Kidney (tissue), 22 donors: ENCODE measurements at places on chromosomes 1 and 21. TPM values are rescaled to one million over a fixed set of nuclear protein-coding genes. Genes with fewer than 3 reads are reported as not detected.

The DIO1 gene
- polyA plus RNA-seq: 40.6 TPM

DNA sequence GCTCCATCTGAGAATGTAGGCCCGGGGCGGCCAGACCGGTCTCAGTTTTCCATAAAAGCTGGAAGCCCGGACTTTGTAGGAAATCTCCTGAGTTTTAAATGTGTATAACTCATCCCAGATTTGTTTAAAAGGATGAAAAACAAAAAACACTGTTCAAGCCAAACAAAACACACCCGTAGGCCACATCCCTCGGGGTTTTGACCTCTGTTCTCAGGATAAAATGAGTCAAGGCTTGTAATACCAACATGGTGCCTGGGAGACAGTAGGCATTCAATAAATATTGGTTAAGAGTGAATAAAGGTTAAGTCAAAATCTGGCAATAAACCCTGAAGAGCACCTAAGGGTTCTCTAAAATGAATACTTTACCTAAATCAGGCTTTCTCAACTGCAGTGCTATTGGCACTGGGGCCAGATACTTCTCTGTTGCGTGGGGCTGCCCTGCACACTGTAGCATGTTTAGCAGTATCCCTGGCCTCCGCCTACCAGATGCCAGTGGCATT, 55.0 kb downstream of the KAZN start:
- DNase-seq: no peak

The S100A8 gene
- polyA plus RNA-seq: 17.5 TPM

The SPATA21 gene
- not detected for polyA plus RNA-seq

The IL19 gene
- polyA plus RNA-seq: 0.41 TPM

DNA sequence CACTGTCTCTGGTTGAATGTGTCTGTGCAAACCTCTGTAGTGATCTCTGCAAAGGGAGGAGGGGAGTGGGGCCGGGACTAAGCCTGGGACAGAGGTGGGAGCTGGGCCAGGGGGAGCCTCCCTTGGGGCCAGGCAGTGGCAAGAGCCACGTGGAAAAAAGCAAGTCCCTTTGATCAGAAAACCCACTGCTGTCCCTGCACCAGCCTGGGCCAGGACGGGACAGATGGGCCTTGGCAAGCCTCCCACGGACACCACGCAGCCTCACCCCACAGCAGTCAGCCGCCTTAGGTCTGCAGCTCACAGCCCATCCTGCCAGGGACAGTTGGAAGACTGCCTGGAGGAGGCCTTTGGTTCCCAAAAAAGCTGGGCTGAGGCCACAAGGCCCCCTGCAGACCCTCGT, 11.7 kb upstream of the TRAPPC10 start:
- no peak for DNase-seq

DNA sequence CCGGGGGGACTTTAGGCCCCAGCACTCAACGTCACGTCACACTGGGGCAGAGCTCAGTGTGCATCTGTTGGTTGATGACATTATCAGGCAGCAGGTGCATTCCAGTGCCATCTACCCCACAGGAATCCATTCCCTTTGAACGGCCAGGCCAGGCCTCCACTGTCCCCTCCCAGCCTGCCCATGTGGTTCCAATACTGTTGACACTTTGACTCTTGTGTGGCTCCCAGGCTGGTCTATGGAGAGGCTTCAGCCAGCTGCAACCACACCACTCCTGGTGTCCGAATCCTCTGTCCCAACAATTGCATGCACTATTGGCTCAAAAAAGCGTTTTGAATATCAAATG, 92.0 kb upstream of the SIM2 start:
- no peak for DNase-seq

GRCh38 chr1:30933874-30934252, 25.3 kb upstream of the SDC3 start:
- DNase-seq: no peak

- DNase-seq: peak; percentile 35
Measured at GRCh38 chr1:11797525-11798216, 8.1 kb downstream of the MTHFR start.

The CCT3 gene
- polyA plus RNA-seq: 181 TPM

The WASF2 gene
- 23.9 TPM for polyA plus RNA-seq

DNA sequence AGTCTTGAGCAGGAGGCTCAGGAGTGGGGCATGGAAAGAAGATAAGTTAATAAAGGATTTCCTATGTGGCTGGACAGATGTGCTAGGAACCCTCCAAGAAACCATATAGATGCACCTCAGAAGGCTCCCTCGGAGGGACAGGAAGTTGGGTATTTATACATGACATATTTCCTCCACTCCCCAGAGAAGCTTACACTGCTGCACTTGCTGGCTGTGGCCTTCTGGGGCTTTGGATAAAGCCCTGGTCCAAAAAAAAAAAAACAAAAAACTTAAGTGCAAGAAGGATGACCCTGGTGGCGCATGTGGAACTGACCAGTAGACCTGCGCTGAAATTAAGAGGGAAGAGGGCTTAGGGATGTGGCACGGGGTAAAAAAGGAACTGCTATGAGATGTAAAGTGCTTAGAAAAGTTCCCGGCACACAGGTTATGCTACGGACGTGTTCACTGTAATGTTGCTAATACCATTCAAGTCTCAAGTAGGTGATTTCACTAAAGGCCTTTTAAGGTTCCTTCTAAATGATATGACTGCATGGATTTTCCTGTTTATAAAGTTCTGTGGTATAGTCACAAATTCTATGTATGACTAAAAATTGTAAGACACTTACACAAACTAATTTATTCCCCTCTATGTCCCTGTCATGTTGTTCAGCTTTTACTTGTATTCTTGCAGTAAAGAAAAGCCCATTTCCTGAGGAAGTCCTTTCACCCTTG, 253.6 kb downstream of the HMCN1 start:
- DNase-seq: no peak

DNA sequence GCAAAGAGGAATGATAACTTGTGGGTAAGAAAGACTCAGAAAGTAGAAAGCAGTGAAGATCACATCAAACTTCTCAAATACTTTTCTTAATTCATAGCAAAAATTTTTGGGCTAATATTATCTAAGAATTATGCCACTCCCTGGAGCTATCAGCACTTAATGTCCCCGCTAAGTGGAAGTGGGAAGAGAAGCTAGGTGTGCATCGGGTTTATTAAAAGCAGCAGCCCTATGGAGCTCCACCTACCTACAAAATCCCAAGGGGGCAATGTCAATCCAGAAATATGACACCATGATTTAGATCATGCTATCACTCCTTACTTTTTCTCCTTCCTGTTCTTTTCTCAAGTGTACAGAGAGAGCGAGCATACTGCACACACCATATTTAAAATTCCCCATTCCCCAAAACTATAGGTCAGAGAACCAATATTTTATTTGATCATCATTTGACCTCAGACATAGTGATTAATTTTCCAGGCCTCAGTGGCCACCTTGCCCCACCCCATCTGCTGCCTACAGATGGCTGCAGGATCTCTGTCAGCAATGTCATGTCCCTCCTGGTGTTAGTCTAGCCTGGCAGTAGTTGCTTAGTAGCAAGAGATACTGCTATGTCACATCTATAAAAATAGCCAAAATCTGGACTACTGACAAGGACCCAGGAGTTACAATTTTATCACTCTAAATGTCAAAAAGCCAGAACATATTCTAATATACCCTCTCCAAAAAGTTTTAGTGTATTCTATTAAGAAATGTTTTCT, 66.6 kb downstream of the MAP3K21 start:
- DNase-seq: no peak

- DNase-seq: no peak
Measured at GRCh38 chr21:35506352-35506751, 457.2 kb upstream of the RUNX1 start.

DNA sequence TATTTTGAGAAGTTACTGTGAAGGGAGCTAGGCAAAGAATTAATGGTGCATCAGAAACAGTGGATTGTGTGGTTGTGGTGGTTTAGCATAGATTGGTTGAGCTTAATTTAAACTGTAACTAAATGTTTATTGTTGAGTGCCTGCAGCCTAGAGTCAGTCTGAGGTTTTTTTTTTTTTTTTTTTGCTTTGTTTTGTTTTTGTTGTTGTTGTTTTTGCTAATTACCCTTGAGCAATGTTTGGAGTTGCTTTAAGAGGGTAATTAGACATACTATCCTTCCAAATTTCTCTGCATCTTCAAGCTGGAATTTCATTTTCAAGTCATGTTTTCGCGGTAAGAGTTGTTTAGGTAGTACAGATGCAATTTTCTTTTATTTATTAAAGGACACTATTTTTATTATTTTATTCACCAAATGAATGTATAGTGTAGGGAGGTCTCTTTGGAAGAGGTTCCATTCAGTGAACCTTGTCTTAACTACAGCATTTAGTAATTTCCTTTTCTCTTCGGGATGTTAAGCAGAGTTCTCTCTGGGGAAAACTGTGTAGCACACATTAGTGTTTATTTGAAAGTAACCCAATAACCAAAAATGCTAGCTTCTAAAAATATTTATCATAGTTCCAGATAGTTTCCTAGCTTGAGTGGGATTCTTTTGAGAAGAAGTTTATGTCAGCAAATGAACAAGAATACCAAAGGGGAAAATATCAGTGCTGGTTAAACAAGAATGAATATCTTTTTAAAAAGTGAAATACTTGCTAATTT, 82.3 kb downstream of the CLIC4 start:
- no peak for DNase-seq

DNA sequence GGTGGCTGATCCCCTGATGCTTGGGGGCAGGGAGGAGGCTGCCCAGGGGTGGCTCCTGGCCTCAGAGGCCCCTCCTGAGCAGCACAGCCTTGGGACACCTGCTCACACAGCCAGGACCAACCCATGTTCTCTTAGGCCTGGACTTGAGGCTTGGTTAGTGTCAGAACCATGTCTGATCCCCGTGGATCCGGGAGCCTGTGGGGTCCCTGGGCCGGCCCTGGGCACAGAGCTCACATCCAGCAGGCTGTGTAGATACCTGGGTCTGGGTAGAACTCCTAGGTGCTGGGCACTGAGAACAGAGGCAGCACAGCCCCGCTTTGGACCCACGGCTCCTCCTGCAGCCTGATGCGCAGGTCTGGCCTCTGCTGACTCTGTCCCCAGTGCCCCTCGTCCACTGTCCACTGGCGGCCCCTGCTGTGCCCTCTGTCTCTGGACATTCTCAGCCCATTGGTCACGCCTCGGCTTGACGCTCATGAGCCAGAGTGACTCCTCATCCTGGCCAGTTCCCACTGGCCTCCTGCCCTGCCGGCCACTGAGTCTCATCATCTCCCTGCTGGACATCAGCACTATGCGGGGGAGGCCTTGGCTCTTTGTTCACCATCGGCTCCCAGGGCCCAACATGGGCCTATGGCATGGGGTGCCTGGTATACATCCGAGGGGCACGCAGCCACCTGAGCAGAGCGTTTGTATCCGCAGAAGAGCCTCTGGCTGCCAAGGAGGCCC, 70.2 kb downstream of the TRIM11 start:
- no peak for DNase-seq

- no peak for DNase-seq
Measured at GRCh38 chr21:31710586-31710985, 21.3 kb downstream of the SCAF4 start.

The AADACL4 gene
- polyA plus RNA-seq: 0.58 TPM

The PCNX2 gene
- 5.2 TPM for polyA plus RNA-seq

DNA sequence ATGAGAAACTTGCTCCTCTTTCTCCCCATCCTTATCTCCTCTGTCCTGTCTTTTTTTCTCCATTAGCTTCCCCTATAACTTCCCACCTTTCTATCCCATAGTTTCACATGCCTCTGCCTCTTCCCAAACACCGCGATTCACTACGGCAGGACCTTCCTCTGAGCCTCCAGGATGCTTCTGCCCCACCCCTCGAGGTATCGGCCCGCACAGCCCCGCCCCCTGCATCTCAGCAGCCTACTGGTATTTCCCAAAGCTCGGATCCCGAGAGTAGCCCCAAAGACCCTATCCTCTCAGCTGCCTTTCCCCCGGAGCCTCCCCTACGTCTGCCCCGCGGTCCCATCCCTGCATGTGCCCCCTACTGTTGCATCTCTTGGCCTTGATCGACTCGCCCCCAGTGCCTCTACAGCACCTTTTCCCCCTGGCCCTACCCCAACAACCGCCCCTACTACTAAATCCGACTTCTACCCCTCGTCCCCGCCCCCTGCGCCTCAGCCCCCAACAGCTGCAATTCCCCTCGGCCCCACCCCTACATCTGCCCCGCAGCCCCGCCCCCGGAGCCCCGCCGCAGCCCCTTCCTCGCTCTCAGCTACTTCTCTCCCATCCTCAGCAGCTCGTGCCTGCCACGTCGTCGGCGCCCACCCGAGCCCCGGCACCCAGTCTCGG, 512 bp downstream of the PIAS3 start:
- peak; percentile 64 for DNase-seq

- no peak for DNase-seq
Measured at GRCh38 chr1:184166485-184166884, 115.0 kb downstream of the TSEN15 start.

The KLHDC7A gene
- 28.0 TPM for polyA plus RNA-seq

DNA sequence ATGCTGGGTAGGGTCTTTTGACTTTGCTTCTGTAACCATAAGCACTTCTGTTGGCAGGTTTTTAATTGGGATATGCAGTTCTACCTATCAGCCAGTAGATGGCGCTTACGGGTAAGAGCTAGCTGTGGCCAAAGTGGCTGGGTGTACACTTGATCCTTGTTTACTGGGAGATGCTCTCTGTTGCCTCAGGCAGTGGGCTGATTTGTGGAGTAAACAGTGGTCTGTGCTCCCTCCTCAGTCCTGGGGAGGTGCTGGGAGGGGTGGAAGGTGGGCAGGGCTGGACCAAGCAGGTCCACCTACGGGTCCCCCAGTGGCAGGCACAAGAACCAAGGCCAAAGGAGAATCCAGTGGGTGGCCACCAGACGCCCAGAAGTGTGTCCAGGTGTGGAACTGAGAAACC, 43.4 kb downstream of the RALGPS2 start:
- no peak for DNase-seq

DNA sequence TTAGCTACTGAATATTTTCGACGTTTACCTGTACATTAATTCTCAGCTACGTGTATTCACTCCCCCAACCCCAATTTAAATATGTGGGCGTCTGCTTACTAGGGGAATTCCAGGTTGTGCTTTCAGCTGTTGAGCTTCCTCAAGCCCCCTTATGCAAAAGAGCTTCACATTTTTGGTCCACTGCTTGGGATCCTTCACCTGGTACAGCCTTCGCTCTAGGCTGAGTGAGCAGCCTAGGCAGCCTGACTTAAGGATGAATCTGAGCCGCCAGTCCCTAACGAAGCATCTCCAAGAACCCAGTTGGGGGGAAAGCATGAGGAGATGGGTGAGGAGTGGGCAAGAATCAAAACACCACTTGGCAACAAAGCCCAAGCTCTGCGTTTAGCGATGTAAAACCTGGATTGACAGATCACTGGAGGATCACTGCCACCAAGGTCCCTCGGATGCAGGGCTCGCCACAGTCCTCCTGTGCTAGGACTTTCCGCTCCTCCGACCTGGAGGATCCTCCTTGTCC, 674 bp downstream of the BCL10 start:
- no peak for DNase-seq

GRCh38 chr1:235401251-235401650, 34.0 kb downstream of the TBCE start:
- DNase-seq: no peak
